Right ventricle myocardium superior (tissue), 1 donor: ENCODE measurements at places on chromosomes 2 and 18.

DNA sequence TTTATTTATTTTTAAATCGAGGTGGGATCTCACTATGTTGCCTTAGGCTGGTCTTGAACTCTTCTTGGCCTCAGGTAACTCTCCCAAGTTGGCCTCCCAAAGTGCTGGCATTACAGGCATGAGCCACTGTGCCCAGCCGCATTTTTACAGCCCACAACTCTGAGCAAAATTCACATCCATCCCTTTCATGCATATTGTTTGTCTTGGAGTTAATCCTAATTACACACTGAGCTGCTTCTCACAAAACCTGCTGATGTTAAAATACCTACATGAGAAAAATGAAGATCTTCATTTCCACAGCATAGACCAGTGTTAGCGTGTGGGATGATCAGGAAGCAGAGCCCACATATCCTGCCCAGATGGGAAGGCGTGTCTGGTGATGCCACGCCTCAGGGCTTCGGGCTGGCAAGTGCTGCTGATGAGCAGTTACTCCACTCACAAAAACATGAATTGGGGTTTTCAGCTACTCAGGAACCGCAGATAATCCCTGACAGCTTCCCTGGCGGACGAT, 14.6 kb downstream of the ITGB1BP1 start:
- no peak for DNase-seq

DNA sequence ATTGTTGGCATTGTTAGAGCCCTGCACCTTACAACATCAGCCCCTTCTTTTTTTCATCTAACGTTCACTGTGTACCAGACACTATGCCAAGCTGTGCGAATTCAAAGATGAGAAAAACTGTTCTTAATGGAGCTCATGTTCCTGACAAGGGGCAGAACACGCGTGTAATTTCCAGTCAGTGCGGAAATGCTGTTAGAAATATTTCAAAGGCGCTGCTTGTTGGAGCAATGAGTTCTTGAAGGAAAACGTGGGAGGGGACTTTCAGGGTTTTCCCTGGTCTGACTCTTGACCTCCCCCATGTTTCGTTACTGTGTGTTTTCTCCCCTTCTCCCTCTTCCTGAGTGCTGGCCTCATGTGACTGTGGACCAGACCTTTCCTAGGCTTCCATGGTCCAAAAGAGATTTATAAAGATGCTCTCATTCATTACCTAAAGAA, 1.5 kb downstream of the MTHFD2 start:
- DNase-seq, result no peak

DNA sequence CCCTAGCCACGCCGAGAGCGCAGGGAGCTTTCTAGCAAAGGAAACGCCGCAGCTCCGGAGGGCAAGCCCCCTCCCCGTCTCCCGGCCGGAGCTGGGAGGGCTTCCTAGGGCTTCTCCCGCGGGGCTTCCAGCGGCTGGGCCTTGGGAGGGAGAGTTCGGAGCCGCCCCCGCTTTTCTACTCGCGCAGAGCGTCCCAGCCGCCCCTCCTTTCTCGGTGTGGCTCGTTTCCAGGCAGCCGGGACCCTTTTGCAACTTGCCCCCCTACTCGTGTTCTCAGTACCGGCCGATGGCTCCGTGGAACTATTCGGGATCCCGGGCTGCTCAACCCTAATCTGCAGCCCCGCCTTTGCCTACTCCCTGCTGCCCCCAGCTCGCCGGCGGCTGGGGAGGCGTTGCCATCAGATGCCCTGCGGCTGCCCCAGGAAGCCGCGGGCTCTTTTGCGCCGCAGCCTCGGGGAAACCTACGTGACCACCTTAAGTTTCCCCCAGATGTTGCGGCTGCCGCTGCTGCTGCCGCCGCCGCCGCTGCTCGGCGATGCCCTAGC, 1.5 kb upstream of the NR4A2 start:
- peak; percentile 82 for DNase-seq

DNA sequence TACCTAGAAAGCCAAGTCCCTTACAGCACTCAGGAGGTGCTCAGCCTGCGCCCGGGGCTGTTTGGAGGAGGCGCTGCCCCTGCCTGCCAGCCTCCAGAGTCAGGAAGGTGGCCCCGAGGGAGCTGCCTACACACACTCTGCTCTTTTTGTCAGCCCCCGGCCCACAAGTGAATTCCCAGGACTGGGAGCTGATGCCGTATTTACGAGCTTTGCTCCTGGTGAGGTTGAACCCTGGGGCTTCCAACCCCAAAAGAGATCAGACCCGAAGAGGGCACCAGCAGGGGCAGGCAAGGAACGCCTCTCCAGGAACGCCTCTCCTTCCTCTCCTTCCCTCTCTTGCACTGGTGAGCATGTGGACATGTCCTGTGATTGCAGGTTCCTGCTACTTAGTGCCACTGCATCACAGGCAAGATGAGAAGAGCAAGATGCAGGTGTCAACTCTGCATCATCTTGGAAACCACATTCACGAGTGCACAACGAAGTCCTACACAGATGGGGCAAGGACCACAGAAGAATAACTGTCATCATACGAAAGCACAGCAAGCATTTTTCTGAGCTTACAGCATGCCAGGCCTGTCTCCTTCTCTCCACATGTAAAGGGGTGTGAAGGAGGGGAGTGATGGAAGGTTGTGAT, 126.7 kb downstream of the NDUFA10 start:
- DNase-seq, result peak; percentile 17

- DNase-seq, result no peak
These were observed 31.9 kb upstream of the CWC22 start for GRCh38 chr2:180038997-180039396.

- no peak for DNase-seq
These were observed 107.6 kb downstream of the STRN start for GRCh38 chr2:36858551-36859365.

- no peak for DNase-seq
These were observed 2.2 kb upstream of the ZNF407 start for GRCh38 chr18:74595431-74595830.

DNA sequence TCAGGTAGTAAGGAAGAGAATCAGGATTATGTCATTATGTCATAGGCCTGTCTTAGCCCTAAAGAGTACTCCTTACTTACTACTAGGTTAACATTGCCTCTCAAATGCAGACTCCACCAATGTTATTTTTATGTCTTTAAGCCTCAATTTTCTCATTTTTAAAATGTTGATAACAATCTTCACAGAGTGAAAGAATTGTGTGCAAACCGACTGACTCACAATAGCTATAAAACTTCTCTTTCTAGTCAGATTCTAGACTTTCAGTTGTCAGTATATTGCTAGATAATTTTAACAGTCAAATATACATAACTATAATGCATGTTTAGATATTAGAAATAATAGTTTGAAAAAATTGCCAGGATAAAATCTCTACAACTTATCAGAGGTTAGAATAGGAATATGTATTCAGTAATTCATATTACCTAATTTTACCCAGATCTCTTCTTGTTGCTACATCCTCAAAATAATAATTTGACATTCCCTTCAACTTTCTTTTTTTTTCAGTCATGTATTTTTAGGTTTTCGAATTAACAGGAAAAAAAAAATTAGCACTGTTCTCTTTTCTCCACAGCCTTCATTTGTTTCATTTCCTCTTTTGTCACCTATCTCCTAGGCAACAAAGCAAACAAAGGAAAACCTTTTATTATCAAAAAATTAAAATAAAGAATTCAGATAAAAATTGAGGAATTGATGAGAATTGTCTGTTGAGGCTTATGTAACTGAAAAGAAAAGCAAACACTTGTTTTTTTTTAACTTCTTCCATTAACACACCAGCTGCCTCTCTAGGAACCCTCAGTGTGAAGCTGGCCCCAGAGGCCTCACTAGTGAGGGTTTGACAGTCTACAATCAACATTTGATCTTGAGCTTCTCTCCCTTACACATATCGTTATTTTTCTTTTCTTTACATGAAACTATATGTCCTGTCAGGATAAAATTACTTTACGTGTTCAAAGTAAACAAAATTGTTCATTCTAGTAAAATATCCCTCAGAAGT, 279.0 kb downstream of the CALCRL start:
- DNase-seq, result no peak

- no peak for DNase-seq
These were observed 183.7 kb downstream of the GFPT1 start for GRCh38 chr2:69203166-69203985.

DNA sequence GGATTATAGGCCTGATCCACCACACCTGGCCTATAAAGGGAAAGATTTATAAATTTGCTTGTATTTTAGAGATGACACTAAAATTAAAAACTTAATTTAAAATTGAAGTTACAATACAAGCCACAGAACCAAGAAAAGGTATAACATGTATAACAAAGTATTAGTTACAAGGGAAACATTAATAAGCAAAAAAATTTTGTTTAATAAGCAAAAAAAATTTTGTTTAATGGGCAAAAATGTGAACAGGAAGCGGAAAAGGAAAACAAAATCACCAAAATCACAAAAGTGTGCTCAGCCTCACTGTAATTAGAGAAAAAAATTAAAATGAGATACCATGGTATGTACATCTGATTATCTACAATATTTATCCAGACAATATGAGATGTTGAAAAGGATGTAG, 15.9 kb upstream of the NDUFV2 start:
- DNase-seq, result no peak

GRCh38 chr2:7963787-7964186, 718.1 kb upstream of the ID2 start:
- DNase-seq, result no peak

- DNase-seq, result no peak
These were observed 470.9 kb upstream of the ACVR2A start for GRCh38 chr2:147373800-147374422.

- DNase-seq, result peak; percentile 57
These were observed 59.6 kb downstream of the SP110 start for GRCh38 chr2:230160112-230160660.

GRCh38 chr2:121036226-121036692, 248.7 kb downstream of the TFCP2L1 start:
- DNase-seq, result no peak

DNA sequence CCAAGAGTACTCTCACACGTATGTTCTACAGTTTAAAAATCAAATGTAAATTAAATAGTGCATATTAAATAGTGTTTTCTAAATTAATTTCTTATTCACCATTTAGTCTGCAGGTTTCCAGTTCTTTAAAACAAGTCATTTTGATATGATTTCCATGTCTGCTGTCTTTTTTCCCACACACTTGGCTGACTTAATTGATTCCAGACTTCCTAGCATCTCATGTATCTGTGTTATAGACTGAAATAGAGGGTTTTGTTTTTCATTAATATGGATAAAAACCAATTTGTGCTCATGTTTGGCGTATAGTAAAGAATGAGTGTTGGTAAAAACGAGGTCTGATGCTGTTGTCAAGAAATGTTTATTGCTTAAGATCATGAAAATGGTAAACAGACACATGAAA, 104.3 kb downstream of the SRBD1 start:
- no peak for DNase-seq

DNA sequence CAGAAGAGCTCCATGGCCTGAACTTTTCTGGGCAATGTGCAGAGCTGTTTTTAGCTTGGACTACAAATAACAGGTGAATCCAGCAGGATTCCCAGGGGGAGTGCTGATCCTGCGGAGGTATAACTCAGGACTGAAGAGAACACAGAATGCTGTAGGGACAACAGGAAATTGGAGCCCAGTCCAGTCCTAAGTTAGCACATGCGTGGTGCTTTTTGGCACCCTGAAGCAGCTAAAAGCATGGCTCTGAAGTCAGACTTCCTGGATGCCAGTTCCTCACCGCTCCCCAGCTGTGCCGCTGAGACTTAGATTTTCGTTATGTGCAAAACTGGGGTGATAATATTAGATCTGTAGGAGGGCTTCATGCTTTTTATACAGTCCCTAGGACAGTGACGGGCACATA, 58.6 kb downstream of the GALR1 start:
- no peak for DNase-seq

DNA sequence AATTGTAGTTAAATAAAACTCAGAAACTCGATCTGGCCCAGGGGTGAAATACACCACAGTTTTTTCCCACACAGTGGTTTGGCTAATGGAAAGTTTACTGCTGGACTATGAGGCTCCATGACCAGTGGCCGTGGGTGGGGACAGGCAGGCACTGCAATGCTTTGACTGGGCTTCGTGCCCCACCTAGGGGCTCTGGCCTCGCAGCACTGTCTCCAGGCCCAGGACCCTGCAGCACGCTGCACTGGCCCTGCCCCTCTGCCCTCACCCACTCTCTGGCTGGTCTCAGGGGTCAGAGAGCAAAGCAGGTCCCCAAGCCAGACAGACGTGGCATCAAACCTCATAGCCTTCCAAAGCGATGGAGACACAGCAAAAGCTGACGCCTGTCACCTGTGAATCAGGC, 13.4 kb upstream of the B3GNT7 start:
- DNase-seq, result no peak

GRCh38 chr18:37055137-37055802, 226.3 kb downstream of the KIAA1328 start:
- DNase-seq, result no peak

GRCh38 chr2:122486086-122486485, 730.6 kb downstream of the TSN start:
- DNase-seq, result no peak
